Cardiac muscle cell (in vitro differentiated cells and primary cell): ENCODE measurements at places on chromosomes 11 and 22. TPM values are rescaled to one million over a fixed set of nuclear protein-coding genes. Genes with fewer than 3 reads are reported as not detected.

The C11orf87 gene
- 0.42 and 0.49 TPM in 2 replicates for total RNA-seq

The RCOR2 gene
- 73.5 and 74.2 TPM in 2 replicates for total RNA-seq

The TSGA10IP gene
- total RNA-seq = 1.0 TPM in 1 of 2 replicates, not detected in the other

The GAS2 gene
- 9.6 TPM in 2 replicates for total RNA-seq

The NFAM1 gene
- 0.67 and 2.1 TPM in 2 replicates for total RNA-seq

The TBX1 gene
- 0.12 and 0.35 TPM in 2 replicates for total RNA-seq

The RFPL1 gene
- total RNA-seq = not detected in 2 replicates

The NAT10 gene
- total RNA-seq = 19.2 and 23.6 TPM in 2 replicates

The SLC37A2 gene
- total RNA-seq = 0.04 and 1.0 TPM in 2 replicates

The ANO1 gene
- 0.86 and 1.2 TPM in 2 replicates for total RNA-seq
